GM12864 (cell line): ENCODE measurements at places on chromosomes 2 and 18.

DNA sequence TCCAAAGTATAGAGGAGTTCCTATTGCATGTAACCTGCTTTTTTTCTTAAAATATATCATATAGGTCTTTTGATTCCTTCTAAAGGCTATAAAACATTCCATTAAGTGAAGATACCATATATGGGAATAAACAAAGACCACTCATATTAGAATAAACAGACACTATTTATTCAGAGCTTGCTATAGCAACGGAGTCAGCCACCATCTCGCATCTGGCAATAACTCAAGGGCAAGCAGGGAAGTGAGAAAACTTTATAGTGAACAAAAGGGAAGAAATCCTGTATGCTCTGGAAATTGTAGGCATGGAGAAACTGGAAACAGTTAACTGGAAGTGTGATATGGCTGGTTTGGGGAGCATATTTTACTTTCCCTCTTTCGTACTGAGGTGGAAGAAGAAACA, 301.9 kb downstream of the PTH2R start:
- no peak for DNase-seq

DNA sequence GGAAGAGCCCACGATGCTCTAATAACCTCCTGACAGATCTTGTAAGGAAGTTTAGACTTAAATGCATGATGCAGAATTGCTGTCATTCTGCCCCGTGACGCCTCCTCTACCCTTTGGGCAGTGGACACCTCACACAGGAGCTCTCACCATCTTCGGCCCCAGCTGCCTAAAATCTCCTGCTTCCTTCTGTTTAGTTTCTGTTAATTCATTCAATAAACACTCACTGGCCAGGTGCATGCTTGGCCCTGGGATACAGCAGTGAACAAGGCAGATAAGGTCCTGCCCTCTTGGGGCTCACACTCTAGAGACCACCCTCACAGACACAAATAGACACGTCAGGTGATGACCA, 81.1 kb downstream of the SEPTIN10 start:
- DNase-seq, result no peak

DNA sequence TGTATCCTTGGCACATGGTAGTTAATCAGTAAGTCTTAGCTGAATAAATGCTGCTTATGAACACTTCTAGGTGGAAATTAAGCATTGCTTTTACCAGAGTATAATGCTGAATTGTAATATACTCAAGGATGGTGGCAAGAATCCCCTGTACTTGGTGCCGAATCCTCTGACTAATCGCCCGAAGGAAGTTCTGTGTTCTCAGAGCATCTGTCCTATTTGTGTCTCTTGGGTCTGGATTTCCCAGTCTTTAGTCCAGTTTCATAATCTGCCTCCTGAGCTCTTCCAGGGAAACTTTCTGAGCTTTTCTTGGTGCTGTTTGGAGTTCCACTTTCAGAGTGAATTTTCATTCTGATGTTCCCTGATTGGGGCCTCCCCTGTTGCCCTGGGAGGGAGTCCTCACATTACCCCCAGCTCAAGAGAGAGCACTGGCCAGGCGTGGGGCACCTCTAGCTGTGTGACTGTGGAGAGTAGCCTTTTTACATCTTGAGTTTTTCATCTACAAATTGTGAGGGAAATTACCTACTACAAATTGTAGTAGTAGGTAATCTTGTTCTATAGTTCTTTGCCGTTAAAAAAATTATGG, 144.9 kb downstream of the LTBP1 start:
- DNase-seq, result no peak

DNA sequence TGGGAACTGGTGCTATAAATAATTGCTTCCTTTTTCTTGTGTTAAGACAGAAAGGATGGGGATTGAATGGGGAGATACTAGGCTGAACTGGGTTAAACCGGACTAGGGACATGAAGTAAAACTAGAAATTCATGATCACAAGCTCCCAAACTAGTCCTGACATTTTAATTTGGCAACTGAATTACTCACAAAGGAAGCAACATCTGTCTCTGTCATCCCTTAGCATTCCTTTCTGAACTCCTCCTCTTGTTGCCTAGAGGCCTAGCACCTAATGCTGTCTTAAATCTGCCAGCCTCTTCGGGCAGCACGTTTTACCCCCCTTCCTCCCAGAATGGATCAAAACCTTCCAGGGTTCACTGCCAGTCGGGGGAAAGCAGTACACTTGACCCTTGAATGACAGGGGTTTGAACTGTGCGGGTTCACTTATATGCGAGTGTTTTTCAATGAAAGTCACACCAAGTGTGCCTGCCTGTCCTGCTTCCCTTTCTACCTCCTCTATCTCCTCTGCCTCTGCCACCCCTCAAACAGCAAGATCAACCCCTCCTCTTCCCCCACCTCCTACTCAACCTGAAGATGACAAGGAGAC, 8.2 kb downstream of the KCTD1 start:
- DNase-seq, result no peak

DNA sequence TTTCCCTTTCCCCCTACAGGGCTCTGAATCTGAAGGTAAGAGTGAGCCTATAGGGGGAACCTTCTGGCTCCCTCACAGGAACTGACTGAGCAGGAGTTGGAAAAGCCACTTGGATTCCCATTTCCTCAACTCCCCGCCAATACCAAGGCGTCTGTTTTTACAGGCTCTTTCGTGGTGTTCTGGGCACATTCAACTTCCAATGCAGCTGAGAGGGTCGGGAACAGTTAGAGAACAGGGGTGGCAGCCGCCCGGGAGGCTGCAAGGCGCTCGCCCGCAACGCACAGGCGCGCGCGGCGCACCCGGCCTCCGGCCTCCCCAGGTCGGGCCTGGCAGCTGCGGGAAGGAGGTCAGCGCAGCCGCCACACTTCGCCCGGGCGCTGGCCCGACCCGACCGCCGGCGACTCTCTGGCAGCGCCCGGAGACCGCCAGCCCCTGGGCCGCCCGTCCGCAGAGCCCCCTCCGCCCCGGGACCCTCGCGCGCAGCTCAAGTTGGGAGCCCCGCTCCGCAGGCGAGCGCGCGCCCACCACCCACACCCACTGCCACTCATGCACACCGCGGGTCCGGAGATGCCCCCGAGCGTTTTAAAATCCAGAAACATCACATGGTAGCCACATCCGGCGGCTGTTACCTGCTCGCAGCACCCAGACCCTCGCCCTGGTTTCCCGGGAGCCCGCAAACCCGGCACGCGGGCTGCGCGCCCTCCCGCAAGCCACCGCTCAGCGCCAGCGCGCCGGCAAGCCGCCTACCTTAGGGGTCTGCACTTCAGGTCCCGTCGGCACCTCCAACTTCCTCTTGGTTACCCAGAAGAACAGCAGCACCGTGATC, 816 bp downstream of the GALNT14 start:
- DNase-seq, result no peak

DNA sequence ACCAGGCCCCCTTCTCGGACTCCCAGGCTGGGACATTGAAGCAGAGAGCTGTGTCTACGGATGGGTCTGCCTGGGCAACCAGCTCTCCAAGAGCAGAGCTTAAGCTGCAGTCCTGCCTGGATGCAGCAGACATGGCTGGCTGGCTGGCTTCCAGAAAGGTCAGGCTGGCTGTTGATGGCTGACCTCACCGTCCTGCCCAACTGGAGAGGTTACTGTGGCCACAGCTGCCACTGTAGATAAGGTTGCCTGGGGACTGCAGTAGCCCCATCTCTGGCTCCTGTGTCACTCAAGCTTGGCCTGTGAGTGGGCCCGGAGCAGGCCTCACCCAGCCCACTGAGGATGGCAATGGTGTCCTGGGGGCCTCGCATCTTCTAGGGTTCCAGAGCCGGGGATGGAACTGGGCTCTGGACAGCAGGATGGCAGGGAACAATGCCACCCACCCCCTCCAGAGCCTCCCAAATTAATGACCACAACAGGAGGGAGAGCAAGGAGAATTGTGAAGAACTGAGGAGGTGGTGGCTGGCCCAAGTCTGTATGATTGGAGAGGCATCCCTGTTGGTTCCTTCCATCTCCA, 37.0 kb upstream of the FOSL2 start:
- no peak for DNase-seq

DNA sequence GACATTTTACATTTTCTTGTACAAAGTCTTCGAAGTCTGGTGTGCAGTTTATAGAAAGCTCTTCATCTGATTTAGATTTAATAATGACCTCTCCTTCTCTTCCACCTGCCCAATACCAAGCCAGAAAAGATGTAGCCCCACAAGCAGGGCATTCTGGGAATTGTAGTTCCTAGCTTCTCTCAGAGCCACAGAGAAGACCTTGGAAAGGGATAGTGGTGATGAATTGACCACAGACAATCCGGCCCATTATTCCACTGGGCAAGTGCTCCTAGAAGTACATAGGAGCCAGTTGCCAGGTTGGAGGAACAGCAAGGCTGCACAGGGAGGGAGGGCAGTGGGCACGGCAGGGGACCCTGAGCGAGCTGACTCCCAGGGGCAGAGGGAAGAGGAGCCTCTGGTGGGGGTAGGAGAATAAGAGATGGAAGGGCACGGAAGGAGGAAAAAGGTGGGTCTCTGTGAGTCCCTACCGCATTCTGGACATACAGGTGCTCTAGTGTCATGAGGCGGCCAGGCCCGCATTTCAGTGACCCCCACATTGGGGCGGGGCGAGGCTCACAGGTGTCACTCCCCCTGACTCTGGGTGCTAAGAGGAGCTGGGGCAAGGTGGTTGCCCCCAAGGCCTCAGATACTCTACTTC, 152.5 kb upstream of the HAAO start:
- DNase-seq, result no peak

DNA sequence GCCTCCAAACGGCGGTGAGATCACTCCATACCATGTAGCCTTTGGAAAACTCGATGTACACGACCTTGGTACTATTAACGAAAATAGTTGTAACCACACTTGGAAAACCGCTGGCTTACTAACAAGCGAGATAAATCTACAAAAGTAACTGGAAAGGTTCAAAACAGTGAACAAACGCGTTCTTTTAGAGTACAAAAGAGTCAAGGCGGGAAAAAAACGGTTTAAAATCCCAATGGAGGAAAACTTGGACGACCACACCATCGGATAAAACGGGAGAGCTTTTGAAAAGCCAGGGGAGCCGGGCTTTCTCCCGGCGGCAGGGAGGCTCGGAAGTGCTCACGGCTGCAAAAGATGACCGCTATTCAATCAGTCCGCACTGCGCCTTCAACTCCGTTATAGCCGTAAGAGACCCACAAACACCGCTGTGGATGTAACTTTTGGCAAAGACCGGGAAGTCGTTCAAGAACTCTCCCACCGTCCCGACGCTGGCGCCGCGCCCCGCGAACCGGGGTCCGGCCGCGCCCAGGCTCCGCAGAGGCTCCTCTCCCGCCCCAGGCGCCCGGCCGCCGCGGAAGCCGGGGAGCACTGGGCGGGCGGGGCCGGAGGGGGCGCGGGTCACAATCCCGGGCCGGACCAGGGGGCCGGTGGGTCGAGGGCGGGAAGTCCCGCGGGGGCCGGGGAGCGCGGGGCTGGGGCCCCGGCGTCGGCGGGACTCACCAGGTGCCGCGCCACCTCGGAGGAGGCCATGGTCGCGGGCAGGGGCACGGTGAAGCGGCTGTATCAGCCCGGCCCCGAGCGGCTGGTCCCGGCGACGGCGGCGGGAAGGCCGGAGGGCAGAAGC, 465 bp downstream of the SEPTIN10 start:
- DNase-seq, result no peak

GRCh38 chr2:67399144-67399543, 2.0 kb downstream of the ETAA1 start:
- DNase-seq, result no peak

DNA sequence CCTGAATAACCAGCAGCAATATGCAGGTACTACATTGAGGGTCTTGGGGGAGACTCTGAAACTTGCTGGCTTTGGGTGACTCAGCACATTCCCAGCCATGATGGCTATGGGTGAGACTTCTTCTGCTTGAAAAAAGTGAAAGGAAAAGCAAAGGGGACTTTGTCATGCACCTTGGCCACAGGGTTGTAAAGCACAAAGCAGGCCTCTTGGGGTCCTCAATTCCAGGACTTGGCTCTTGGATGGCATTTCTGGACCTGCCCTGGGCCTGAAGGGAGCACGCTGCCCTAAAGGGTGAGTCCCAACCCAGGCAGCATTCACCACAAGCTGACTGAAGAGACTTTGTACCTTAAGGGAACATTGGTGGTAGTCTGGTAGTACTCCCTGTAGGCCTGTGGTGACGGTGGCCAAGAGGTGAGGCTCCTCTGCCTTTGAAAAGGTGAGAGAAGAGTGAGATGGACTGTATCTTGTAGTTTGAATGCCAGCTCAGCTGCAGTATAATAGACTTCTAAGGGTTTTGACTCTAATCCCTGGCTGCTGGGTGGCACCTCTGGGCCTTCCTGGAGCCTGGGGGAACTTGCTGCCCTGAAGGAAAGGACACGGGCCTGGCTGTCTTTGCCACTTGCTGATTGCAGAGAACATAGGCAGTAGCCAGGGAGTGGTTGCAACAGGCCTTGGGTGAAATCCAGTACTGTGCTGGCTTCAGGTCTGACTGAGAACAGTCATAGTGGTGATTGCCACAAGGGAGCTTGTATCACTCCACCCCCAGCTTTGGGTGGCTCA, 36.5 kb upstream of the CYTIP start:
- DNase-seq, result no peak

DNA sequence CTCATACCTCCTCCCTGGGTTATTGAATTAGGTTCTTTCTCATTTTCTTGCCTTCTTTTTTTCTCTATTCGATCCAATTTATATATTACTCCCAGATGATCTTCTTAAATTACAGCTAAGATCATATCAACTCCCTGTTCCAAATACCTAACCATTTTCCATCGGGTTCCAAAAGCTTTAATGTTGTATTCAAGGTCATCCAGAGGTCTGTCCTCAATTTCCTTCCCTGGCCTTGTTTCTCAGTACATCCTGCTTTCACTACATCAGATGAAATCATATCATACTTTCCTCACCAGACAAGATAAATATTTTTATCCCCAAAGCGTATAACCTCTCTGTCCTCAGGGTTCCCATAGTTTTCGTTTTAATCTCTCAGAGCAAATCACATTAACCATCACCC, 36.3 kb upstream of the GREB1L start:
- no peak for DNase-seq

DNA sequence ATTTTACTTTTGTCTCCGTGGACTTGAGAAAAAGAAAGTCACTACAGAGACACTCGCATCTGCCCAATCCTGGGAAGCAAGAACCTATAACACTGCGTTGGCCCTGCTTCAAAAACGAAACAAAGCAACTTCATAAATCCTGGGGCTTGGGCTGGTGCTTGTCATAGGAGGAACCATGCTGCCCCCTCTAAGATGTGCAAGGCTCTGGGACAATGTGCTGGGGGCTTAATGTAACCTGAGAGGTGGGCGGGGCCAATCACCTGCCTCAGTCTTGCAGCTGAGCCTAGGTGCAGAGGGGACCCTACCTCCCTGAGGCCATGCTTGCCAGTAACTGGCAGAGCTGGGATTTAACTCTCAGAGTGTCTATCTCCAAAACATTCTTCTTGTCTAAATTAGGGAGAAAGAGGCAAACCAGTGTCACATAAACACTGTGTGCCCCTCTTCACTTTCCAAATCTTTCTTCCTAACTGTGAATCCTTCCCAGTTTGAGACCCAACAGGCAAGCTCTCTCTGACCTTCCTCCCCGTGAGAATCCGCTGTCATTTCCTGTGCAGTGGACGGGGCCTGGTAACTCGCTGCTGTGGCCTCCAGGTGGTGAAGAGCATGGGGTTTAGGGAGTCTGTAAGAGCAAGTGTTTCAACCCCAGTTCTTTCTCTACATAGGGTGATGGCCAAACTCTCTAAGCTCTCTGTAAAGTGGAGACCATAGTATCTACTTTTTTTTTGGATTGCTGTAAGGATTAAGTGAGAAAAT, 115.1 kb downstream of the ACKR3 start:
- DNase-seq, result no peak
